ENCODE measurements at places on chromosomes 5 and 9.
A peak's percentile ranks its signal among the peaks of the same experiment; 100 is the strongest.

GRCh38 chr5:71699751-71700150 is 19.3 kb upstream of the CARTPT start:
- no peak for DNase-seq

GRCh38 chr5:141040093-141040770 is 10.9 kb upstream of the PCDHB1 start:
- DNase-seq: no peak

DNA sequence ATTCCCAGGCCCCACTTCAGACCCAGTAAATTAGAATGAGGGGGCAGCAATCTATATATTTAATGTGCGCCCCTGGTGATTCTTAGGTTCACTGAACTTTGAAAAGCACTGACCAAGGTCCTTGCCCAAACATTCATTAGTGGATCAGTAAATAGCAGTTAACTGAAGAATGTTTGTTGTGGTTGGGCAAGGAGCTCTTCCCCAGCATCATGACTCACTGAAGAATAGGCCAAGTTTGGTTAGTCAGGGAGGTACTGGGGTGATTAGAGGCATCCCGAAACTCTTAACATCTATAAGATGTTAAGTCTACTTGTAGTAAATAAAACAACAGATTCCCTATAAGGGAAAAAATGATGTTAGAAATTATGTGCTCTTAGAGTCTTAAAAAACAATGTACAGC is 833 bp upstream of the MROH2B start:
- no peak for DNase-seq

DNA sequence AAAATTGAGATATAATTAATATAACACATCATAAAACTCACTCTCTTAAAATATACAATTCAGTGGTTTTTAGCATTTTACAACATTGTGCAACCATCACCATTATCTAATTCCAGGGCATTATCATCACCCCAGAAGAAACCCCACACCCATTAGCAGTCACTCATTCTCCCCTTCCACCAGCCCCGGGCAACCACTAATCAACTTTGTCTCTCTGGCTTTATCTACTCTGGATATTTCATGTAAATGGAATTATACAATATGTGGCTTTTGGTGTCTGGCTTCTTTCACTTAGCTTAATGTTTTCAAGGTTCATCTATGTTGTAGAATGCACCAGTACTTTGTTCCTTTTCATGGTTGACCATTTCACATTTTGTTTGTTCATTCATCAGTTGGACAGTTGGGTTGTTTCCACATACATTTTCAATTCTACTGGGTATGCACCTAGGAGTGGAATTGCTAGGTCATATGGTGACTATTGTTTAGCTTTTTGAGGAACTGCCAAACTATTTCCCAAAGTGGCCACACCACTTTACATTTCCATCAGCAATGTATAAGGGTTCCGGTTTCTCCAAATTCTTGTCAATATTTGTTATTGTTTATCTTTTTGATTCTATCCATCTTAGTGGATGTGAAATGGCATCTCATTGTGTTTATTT is 62.4 kb downstream of the MARCHF3 start:
- DNase-seq: no peak

GRCh38 chr9:130237763-130238524 is 27.6 kb upstream of the HMCN2 start:
- DNase-seq: no peak

DNA sequence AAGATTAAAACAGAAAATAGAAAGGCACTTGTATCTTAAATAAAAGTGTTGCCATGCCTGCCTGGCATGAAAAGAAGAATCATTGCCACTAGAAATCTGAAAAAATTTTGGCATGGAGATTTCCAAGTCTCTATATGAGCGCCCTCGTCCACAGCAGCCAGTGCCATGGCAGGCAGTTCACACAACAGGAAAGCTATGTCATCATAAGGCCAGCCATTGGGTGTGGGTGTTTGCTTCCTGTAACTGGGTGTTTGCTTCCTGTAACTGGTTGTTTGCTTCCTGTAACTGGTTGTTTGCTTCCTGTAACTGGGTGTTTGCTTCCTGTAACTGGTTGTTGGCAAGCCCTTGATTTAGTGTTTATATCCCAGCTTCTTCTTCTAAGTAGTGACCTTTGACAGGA is 446.7 kb downstream of the IRX1 start:
- DNase-seq: no peak

- no peak for DNase-seq
These were observed 1312.7 kb upstream of the ACO1 start for GRCh38 chr9:31071606-31072286.

DNA sequence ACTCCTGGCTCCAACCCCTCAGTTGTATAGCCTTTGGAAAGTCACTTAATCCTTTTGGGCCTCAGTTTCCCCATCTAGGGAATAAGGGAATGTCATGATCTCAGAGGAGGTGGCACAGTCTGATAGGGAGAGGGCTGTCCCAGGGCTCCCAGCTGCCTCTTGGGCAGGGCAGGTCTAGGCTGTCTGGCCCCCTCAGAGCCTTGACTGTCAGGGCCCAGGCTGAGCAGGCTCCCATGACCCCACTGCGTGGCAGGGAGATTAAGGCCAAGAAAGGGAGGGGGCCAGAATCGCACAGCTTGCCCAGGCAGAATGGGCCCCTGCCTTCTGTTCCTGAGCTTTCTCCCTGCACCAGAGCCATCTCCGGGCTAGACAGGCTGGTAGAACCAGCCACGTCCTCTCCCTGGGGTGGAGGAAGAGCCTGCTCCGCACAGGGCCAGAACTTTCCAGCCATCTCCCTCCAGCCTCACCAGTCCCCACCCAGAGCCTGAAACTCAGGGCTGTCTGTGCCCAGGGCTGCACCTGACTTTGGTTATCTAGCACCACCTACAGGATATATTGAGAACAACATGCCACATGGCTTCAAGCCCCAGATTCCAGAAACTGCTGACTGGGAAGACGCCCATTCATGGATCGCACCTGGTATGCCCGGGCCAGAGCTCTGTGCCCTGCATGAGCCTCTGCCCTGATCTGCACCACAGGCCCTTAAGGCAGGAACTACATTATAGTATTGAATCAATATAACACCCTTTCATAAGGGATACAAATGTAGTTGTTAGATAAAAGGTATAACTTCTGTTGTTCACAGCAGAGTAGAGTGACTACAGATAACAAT is 32.1 kb downstream of the NAIF1 start:
- no peak for DNase-seq

GRCh38 chr5:76766746-76767145 is 50.8 kb downstream of the F2R start:
- no peak for DNase-seq

DNA sequence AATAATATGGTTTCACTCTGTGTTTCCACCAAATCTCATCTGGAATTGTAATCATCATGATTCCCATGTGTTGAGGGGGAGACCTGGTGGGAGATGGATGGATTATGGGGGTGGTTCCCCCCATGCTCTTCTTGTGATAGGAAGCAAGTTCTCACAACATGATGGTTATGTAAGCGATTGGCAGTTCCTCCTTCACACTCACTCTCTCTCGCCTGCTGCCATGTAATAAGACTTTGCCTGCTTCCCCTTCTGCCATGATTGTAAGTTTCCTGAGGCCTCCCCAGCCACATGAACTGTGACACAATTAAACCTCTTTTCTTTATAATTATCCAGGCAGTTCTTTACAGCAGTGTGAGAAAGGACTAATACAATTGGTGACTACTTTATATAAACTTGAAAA is 48.4 kb downstream of the PTBP3 start:
- DNase-seq: no peak

- no peak for DNase-seq
These were observed 26.3 kb upstream of the CORO2A start for GRCh38 chr9:98218562-98219363.

GRCh38 chr5:32836176-32836575 is 125.1 kb downstream of the NPR3 start:
- no peak for DNase-seq

- DNase-seq: no peak
These were observed 10.2 kb downstream of the SLC6A18 start for GRCh38 chr5:1235379-1235778.

DNA sequence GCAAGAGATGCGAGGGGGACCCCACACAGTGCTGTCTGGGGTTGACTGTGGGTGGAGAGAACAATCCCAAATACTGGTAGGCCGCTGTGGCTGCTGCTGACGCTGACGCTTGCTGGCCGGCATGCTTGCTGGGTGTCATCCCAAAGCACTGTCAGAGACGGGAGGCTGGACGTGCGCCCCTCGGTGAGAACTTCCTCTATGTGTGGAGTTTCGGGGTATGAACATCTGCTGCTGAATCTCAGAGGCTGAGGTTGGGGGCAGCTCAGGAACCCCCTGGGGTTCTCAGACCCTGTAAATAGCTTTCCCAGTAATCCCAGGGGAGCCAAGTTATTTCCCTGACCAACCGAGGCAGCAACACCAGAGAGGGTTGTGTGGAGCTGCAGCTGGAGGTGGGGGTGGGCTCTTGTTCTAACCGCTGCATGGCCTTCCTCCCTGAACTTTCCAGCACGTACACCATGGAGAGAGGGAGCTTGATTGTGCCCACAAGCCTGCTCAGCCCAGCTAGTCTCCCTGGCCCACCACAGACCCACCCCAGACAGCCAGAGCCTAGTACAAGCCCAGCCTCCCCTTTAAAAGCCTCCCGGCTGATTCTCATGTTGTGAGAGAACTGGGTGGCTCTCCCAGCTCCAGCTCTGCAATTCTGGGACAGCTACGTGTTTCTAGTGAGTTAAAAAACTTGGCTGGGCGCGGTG is 21.8 kb upstream of the SLC12A7 start:
- no peak for DNase-seq

DNA sequence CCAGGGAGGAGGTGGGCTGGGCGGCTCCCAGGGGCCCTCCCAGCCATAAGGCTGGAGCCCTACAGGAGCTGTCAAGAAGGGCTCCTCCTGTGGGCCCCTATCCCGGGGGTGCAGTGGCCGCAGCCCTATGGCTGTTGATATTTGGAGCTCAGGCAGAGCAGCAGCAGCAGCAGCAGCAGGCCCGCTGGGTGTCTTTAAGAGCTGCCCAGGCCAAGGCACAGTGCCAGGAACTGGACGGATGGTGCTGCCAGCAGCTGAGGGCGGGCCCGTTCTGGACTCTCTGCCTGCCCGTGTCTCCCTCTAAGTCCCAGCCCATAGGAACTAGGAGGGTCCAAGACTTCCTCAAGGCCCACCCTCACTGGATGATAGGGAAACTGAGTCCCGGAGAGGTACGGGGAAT is 3.6 kb downstream of the AK1 start:
- no peak for DNase-seq

DNA sequence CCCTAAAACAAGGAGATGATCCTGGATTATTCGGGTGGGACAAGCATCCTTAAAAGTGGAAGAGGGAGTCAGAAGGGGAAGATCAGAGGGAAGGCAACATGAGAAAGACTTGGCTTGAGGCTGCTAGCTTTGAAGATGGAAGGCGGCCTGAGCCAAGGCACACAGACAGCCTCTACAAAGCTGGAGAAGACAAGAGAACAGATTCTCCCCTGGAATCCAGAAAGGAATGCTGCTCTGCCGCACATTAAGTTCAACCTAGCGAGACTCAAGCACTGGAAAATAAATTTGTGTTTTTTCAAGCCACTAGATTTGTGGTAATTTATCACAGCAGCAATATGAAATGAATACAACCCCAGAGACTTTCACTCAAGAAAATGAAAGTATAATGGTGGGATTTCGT is 17.9 kb downstream of the SLC36A3 start:
- DNase-seq: no peak

GRCh38 chr5:160488394-160489325 is 67.0 kb downstream of the PTTG1 start:
- DNase-seq: no peak

- peak; percentile 33 for DNase-seq
These were observed 55.8 kb downstream of the SLC22A5 start for GRCh38 chr5:132425009-132425937.

DNA sequence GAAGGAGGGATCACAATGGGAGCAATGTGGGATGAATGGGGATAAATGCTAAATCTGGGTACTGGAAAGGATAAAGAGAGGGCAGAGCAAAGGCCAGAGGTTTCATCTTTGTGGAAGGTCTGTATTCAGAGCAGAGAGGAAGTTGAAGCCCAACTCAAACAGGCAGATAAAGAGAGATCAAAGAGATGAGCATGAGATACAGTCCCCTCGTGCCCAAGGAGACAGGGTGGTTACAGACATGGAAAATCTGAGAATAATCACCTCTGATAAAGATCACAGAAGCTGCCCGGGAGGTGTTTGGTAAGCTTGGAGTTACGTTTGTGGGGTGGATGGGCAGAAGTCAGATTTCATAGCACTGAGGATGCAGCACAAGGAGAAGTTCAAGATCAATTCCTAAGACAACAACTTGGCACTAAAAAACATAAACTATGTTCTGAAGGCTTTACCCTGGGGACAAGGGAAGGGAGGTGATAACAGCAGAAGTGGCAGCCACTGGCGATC is 459 bp upstream of the ERAP2 start:
- DNase-seq: no peak

DNA sequence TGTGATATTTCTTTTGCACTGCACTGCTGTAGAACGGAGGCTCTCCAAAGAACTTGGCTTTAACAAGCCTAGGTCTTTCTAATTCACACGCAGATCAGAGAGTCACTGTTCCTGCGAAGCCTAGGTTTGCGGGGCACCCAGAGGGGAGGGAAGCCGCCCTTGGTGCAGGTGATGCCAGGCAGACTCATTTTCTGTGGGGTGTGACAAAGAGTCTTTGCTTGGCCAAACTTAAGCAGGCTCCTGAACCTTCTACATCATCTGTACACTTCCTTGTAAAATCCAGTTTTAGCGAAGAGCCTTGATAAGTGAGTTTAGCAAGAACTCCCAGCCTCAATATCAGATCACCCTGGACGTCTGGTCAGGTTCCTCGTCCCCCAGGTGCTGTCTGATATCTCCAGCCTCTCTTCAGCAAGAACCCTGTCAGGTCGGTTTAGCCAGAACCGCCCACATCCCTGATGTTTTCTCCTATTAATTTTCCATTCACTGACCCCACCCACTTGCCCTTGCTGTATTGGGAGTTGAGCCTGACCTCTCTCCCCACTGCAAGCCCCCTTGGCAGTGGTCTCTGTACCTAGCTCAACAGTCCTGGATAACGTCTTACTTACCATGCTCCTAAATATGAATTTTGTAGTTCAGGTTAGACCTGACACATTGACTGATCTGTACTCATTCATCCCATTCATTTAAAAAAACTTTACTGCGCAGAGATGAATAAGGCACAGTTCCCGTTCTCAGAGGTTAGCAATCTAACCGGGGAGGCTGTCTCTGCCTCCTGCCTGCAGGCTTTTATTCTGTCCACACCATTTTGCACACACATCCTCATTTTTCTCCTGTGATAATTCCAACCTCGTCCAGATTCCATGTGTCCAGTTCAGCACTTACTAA is 880 bp upstream of the UBAC1 start:
- no peak for DNase-seq

- DNase-seq: no peak
These were observed 151.8 kb upstream of the VLDLR start for GRCh38 chr9:2469681-2470221.

- DNase-seq: no peak
These were observed 82.1 kb upstream of the TNFSF8 start for GRCh38 chr9:115012486-115012885.

DNA sequence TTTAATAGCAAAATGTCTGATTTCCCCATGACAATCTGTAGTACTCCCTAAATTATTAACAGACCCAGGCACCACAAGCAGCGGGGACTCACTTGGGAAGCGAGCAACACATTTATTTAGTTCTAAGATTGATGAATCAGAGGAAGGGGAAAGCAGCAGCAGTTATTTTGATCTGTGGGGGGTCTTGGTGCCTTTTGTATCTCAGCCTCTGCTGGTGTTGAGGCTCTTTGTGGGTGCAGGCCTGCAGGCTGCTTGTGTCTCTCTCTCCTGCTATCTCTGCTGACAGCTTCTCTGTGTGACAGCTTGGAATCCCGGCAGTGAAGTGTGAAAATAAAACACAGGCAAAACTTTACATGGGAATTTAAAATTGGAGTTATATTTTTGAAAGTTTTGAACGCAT is 878.2 kb upstream of the DMAC1 start:
- no peak for DNase-seq
